T-helper 17 cell (primary cell): ENCODE measurements at places on chromosomes 2 and 18. TPM values are rescaled to one million over a fixed set of nuclear protein-coding genes. Genes with fewer than 3 reads are reported as not detected.

Gene SAG
- 0.10 TPM for total RNA-seq

Gene CD8B2
- not detected for total RNA-seq

Gene ABCG5
- not detected for total RNA-seq

- no peak for DNase-seq
These were observed 13.6 kb upstream of the PELI1 start for GRCh38 chr2:64157792-64158191.

GRCh38 chr2:64952511-64953482 lies 36.4 kb upstream of the SLC1A4 start:
- no peak for DNase-seq

DNA sequence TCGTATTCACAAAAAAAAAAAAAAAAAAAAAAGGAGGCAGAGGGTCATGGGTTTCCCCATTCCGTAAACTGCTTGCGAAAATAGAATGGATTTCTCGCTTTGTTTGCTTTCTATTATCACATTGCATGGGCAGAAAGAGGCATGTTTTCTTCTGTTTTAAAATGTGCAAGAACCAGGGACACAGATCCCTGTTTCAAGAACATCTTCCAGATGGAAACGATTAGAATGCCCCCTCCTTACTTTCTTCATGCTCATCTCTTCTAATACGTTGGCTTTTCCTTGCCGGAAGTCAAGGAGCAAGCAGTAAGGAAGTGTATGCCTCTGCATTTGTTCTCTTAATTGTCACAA lies 51.0 kb upstream of the ZNF516 start:
- DNase-seq, result no peak

DNA sequence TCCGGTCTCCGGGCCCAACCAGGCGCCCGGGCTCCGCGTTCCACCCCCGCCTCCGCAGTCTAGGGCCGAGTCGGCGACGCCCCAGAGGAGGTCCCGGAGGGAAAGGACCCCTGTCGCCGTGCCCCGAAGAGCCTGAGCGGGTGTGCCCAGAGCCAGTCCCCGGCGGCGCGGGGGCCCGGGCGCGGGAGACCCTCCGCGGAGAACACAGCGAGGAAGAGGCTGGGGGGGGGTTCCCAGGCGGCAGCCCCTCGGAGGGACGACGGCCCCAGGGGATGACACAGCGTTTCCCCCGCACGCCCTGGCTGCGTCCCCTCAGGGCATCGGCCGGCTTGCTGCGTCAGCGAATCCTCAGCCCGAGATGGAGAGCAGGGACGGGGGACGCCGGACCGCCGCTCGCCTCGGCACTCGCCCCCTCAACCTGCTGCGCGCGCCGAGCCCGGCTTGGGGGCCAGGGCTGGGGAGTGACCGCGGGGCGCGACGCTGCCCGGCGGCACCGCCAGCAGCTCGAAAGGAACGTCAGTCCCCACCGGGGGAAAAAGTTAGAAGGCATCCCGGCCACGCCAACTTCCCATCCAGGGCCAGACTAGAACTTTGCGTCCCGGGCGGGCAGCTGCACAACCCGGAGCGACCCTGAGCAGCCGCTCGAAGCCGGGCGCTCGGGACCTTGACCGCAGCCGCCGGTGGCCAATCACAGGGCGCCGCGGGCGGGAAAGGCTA lies 711 bp downstream of the SFXN5 start:
- no peak for DNase-seq

GRCh38 chr18:49610022-49610445 lies 48.2 kb downstream of the LIPG start:
- no peak for DNase-seq

DNA sequence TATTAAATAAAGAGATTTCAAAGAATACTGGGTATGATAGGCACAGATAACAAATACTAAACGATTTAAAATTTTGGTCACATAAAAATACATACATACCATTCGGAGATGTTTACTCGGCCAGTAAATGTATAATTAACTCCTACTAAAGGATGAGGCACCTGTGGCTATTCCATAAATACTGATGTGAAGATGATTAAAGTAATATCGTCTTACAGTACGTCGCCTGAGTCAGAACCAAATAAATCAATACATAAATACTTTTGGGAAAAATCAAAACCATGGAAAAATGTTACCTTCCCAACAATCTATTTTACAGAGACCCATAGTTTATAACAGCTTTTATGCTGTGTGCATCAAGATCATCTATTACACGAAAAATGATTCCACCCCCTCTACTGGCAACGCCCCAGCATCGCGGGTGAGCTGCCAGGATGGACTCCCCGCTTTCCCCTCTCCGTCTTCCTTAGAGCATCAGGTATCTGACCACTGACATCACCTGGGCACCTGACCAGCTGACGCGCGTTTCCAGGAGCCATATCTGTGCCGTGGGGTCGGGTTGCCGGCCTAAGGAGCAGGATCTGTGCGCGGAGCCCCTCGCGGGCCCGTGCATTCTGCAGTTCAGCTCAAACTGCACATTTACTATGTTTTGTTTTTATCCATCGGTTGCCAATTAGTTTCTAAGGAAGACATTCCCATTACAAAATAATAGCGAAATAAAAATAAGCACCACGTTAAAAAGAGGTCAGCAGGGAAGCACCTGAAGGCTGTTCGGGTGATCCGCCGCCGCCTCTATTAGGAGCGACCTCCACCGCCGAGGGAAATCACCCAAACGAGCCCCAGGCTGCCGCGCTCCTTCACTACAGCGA lies 901 bp downstream of the ICA1L start:
- peak; percentile 26 for DNase-seq

DNA sequence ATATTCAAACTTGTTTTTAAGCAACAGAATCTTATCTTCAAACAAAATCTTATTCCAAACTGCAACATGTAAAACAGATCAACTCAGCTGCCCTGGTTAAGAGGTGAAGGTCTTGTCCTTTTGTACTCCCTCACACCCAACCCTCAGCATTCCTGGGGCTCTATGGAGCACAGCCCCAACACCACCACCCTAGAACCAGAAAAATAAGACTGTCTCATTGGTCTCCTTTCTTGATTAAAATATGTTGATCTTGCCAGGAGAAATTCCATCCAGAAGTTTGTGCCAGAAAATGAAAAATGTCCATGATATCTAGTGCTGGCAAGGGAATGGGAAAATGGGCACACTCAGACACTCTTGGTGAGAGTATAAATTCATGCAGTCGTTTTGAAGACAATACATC lies 62.1 kb upstream of the TMEM17 start:
- no peak for DNase-seq

DNA sequence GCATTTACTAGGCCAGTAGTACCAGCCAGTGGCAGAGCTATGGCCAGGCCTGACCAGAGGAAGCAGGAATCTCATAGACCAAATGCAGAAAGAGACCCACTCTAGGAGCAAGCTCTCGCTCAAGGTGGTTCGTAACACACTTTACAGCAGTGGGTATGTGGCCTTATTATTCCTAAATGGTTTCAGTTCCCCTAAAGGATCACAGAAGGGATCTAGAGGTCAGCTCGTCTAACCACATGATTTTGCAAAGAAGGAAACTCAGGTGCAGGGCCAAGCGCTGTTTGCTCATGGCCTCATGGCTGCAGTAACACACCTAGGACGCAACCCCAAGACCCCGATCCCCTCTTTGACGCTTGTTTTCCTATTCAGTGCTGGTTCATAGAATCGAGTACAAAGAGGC lies 65.5 kb upstream of the ATG16L1 start:
- DNase-seq, result no peak

GRCh38 chr2:100235098-100235497 lies 87.2 kb downstream of the LONRF2 start:
- no peak for DNase-seq

DNA sequence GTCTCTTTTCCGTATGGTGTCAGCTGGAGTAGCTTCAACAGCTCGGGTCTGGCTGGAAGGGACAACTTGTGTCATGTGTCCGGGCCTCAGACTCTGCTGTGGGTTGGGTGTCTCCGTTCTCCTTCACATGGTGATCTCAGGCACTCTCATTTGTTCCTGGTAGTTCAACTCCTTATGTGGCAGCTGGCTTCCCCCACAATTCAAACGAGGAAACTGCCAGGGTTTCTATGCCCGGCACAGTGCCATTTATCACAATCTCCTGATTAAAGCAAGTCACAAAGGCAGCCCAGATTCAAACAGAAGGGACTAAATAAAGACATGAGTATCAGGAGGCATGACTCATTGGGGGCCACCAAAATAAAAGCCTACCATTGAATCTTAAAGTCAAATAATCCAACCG lies 22.7 kb downstream of the MRO start:
- no peak for DNase-seq

- no peak for DNase-seq
These were observed 9.0 kb upstream of the EFR3B start for GRCh38 chr2:25032901-25033300.
